A549 treated with GW870086 at 1 μM for 4 hours (cell line): ENCODE measurements at places on chromosomes 3 and 15. TPM values are rescaled to one million over a fixed set of nuclear protein-coding genes. Genes with fewer than 3 reads are reported as not detected.

The SLC22A14 gene
- total RNA-seq, result not detected in 5 replicates

The KAT2B gene
- total RNA-seq, result 6.6 to 7.3 TPM (median 7.1 TPM) in 5 replicates

The GRK7 gene
- not detected in 5 replicates for total RNA-seq

The TTLL3 gene
- total RNA-seq, result 4.9 to 8.8 TPM (median 6.8 TPM) in 5 replicates

The CRYGS gene
- 0.38 to 1.4 TPM (median 0.71 TPM) in 5 replicates for total RNA-seq

The CCDC13 gene
- total RNA-seq, result 0.41 to 0.61 TPM (median 0.46 TPM) in 5 replicates

The MYD88 gene
- 22.8 to 26.1 TPM (median 24.8 TPM) in 5 replicates for total RNA-seq

The CPLX3 gene
- total RNA-seq, result 0.07 to 0.13 TPM in 2 of 5 replicates, not detected in the others

The SEMA3B gene
- 5.1 to 9.7 TPM (median 7.3 TPM) in 5 replicates for total RNA-seq

The GOLGA6A gene
- total RNA-seq, result 0.06 to 0.16 TPM (median 0.09 TPM) in 5 replicates

The EXD1 gene
- total RNA-seq, result 0.16 to 0.33 TPM (median 0.27 TPM) in 3 of 5 replicates, not detected in the others

The NEO1 gene
- total RNA-seq, result 25.5 to 37.0 TPM (median 31.8 TPM) in 5 replicates

The CLSTN2 gene
- 0.03 to 0.07 TPM (median 0.03 TPM) in 5 replicates for total RNA-seq

The TIMMDC1 gene
- 62.7 to 91.1 TPM (median 86.0 TPM) in 5 replicates for total RNA-seq

The TP63 gene
- total RNA-seq, result 0.11 to 0.29 TPM (median 0.21 TPM) in 5 replicates

The CSTA gene
- total RNA-seq, result 0.43 to 2.0 TPM (median 0.81 TPM) in 5 replicates

The PIK3CB gene
- 13.9 to 18.9 TPM (median 16.9 TPM) in 5 replicates for total RNA-seq

The ZDHHC23 gene
- total RNA-seq, result 3.2 to 3.5 TPM (median 3.5 TPM) in 5 replicates

The FOXB1 gene
- total RNA-seq, result not detected in 5 replicates

The TIMP4 gene
- total RNA-seq, result 11.1 to 14.2 TPM (median 12.9 TPM) in 5 replicates

The MORC1 gene
- total RNA-seq, result not detected in 5 replicates

The SLC51A gene
- not detected in 5 replicates for total RNA-seq

The HDC gene
- 0.07 to 0.17 TPM (median 0.09 TPM) in 4 of 5 replicates, not detected in the other for total RNA-seq

The C3orf18 gene
- 2.5 to 3.1 TPM (median 2.5 TPM) in 5 replicates for total RNA-seq
